Endothelial cell (in vitro differentiated cells): ENCODE measurements at places on chromosomes 5 and 9.

- H3K27me3 ChIP-seq: peaks cover 2% of the 10 kb centered on the region
- peaks cover 3% of the 10 kb centered on the region for H3K36me3 ChIP-seq
- no peak overlapping the region for H3K4me3 ChIP-seq
- DNase-seq: no peak
- H3K4me1 ChIP-seq: no peaks in the 10 kb centered on the region
These were observed 22.1 kb downstream of the RICTOR start for GRCh38 chr5:39052141-39052540.

- DNase-seq: no peak
- H3K36me3 ChIP-seq: no peaks in the 10 kb centered on the region
- peaks cover 27% of the 10 kb centered on the region for H3K4me1 ChIP-seq
- no peaks in the 10 kb centered on the region for H3K27me3 ChIP-seq
- no peak overlapping the region for H3K27ac ChIP-seq
These were observed 385.8 kb downstream of the EFNA5 start for GRCh38 chr5:107284822-107285525.

DNA sequence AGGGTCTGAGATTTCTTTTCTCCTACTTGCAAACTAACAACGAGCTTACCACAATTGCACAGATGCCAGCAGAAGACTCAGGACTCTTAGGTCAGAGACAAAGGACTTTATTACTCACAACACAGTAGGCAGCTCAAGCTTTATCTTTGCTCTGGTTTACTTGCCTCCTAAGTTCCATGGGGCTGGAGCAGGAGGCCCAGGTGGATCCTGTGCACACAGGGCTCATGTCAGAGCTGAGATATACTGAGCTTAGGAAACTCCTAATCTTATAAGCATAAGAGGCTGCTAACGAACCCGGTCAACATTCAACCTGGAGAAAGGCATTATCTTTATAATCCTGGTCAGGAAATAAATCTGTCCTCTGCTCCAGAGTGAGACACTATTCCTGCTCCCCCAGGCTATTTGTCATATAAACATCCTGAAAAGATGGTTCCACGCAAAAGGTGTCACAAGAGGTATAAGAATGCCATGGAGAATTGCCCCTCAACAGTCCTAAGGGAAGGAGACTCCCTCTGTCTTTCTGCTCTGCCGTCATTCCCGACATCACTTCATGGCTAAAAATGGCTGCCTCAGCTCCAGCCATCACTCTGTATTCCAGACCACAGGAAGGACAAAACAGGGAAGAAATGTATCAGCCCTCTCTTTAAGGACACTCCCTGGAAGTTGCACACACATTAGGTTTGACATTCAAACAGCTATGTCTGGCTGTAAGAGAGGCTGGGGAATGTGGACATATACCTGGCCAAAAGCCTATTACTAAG is 16.2 kb downstream of the DUSP1 start:
- H3K4me1 ChIP-seq: peaks cover 17% of the 10 kb centered on the region
- H3K4me3 ChIP-seq: no peak overlapping the region
- no peak overlapping the region for H3K27ac ChIP-seq
- H3K36me3 ChIP-seq: peaks cover 3% of the 10 kb centered on the region
- H3K27me3 ChIP-seq: peaks cover 11% of the 10 kb centered on the region
- no peak for DNase-seq

DNA sequence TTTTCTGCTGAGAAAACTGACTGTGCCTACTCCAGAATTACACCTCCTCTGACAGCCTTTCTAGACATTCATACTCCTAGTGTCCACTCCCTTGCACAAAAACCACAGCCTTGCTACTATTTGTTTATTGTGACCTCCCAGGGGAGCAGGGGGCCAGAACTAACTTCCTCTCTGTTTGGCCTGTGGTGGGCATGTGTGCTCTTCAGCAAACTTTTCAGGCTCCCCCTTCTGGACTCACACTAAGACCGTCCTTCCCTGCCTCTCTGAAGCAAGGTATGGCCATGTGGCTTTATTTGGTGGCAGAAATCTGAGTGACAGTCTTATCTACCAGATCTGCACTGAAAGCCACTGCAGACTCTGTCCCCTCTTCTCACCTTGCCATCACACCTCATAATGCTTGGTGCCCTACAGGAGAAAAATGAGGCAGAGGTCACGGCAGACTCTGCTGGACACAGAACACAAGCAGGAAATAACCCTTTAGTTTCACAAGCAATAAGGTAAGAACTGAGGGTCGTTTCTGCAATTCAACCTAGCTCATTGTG is 28.2 kb downstream of the LIFR start:
- H3K4me1 ChIP-seq: peaks cover 15% of the 10 kb centered on the region
- no peak overlapping the region for H3K27ac ChIP-seq
- no peak for DNase-seq
- H3K4me3 ChIP-seq: no peak overlapping the region
- H3K36me3 ChIP-seq: peaks cover 27% of the 10 kb centered on the region

DNA sequence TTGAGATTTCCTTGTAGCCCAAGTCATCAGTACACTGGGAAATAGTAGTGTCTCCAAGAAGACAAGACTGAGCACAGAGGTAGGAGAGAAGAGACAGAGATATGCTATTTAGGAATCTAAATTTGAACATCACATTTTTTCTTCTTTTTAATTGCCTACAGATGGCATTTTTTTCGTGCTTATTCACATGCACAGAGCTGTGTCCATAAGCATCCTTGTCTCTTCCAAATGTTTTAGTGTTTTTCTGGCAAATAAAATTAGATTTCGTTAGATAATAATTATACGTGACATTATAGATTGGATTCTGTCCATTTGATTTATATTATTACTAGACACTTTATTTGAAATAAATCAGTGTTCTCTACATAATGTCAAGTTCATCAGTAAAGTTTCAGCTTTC is 80.9 kb downstream of the PRR16 start:
- H3K4me1 ChIP-seq: no peaks in the 10 kb centered on the region
- no peak overlapping the region for H3K27ac ChIP-seq
- H3K36me3 ChIP-seq: no peaks in the 10 kb centered on the region
- no peaks in the 10 kb centered on the region for H3K27me3 ChIP-seq

DNA sequence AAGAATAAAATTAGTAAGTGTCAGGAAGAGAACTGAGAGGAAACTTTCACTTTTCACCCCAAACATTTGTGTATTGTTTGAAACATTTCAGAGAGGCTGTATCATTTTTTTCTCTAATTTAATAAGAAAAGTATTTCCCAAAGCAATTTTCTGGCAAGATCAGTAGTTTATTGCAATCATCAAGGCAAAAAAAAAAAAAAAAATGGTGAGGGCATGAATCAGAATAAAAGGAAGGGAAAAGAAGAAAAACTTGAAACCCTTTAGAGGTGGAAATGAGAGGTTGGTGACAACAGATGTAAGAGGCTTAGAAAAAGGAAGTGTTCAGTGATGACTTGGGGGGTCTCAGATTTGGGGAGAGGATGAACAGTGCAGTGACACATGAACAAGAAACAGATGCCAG is 13.3 kb downstream of the SHC3 start:
- DNase-seq: no peak
- no peak overlapping the region for H3K27ac ChIP-seq
- H3K36me3 ChIP-seq: no peaks in the 10 kb centered on the region
- peaks cover 5% of the 10 kb centered on the region for H3K4me1 ChIP-seq
- H3K27me3 ChIP-seq: peaks cover 1% of the 10 kb centered on the region

DNA sequence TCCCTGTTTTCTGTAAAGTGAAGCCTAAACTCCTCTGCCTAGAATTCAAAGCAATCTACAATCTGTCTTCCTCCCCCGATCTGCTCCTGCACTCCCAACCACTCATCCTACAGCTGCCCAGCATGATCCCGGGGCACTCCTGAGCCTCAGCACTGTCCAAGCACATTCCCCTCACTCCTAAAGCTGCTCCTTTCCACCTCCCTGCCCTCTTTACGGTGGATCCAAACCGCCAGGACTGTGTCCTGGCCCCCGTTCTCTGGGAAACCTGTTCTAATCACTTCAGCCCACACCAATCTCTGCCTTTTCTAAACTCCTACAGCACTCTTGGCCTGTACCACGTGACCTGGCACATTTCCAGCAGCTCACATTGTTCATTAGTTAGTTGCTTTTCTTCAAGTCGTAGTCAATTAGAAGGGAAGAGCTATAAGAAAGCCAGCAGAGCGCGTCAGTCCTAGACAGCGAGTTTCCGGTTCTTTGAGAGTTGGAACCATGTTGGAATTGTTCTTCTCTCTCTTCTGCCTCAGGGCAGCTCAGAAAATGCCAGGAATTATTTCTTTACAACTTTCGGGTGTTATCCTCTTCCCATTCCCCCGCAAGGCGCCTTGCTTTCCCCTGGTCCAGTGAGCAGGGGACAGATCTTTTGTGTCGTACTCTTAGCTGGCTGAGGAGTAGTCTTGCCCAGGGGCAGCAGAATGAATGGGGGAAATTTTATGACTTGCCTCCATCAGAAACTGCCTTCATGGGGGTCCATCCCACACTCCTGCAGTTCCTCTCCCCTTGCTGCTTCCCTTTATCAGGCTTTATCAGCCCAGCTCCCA is 60.7 kb downstream of the NRG2 start:
- H3K4me3 ChIP-seq: no peak overlapping the region
- DNase-seq: no peak
- H3K4me1 ChIP-seq: peaks cover 12% of the 10 kb centered on the region
- no peak overlapping the region for H3K27ac ChIP-seq

DNA sequence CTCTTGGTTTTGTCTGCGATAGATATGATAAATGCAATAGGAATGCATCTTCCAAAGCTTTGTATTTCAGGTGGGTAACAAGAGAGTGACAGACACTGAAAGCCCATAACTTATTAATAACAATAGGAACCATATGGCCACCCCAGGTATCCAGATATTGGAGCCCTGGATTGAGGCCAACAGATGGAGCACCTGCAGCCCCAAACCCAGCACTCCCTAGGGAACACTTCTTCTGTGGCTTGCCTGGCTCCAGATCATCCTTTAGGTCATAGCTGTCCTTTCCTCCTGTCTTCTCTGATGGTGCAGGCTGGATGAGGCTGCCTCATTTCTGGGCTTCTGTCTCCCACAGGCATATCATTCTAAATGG is 5.0 kb upstream of the IL3 start:
- DNase-seq: peak; percentile 1
- no peak overlapping the region for H3K27ac ChIP-seq
- no peak overlapping the region for H3K4me3 ChIP-seq
- no peaks in the 10 kb centered on the region for H3K36me3 ChIP-seq
- no peaks in the 10 kb centered on the region for H3K4me1 ChIP-seq
- peaks cover 11% of the 10 kb centered on the region for H3K27me3 ChIP-seq
